H54 (cell line): ENCODE measurements at places on chromosomes 11 and 22.

DNA sequence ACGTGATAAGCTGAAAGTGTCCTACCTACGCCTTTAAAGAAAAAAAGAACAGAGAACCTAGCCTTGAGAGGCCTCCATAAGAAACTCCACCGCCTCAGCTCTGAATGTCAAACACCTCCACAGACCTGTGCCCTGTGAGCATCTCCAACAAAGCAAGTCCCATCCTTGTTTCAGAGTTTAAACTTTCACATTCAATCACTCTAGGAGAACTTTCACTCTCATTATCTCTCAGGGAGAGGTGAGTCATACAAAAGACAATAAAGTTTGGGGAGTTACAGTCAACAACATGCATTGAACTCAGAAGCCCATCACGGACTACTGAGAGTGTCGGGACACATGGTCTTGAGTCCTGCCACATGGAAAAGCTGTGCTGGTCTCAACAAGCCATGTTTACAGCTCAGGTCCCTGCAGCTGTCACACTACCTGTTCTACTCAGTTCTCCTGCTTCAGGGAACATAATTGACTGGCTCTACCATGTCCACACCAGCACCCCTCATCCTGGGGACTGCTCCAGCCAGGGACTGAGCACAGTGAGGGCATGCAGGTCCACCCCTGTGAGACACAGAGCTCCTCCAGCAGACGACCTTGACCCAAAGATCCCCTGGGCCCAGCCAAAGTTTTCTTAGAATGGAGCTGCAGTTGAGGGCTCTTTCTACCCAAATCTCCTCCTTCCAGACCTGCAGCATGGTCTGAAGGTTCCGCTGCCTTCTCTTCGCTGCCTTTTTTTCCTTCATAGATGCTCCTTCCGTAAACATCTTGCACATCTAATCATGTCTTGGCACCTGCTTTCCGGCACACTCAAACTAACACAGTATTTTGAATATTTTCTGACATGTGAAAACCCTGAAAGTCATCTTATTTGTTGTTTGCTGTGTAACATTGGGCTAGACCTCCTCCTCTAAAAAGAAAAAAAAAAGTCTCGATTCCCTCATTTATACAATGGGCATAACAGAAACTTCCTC is 114.9 kb downstream of the ETS1 start:
- DNase-seq: no peak

- no peak for DNase-seq
Measured at GRCh38 chr11:126104420-126104819, 41.8 kb upstream of the CDON start.

DNA sequence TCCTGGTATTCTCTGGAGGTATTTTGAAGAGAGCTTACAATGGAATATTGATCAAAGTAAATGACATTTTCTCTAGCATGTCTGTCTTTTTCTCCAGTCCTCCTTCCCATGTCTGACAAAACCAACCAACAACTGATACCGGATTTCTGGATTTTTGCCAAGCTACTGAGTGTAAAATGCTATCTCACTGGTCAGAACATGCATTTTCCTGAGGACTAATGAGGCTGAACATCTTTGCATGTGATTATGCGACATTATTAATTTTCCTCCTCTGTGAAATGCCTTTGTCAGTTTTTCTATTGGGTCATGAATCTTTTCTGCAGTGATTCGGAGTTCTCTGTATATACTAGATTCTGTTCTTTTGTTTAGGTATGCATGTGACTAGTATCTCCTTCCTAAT is 51.4 kb downstream of the CDON start:
- no peak for DNase-seq

DNA sequence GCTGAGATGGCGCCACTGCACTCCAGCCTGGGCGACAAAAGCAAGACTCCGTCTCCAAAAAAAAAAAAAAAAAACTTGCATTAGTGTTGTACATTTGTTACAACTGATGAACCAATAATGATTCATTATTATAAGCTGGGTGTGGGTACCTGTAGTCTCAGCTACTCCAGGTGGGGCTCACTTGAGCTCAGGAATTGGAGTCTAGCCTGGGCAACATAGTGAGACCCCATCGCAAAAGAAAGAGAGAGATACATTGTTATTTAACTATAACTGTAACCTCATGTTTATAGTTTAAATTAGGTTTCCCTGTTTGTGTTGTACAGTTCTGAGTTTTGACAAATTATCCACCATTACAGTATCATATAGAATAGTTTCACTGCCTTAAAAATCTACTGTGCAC is 38.6 kb downstream of the KDM2A start:
- DNase-seq: no peak
